ENCODE measurements at places on chromosomes 5 and 9.

- DNase-seq = no peak
Observed at GRCh38 chr5:116452774-116453368, 121.8 kb downstream of the SEMA6A start.

GRCh38 chr5:170038241-170038640 is 57.9 kb upstream of the INSYN2B start:
- no peak for DNase-seq

DNA sequence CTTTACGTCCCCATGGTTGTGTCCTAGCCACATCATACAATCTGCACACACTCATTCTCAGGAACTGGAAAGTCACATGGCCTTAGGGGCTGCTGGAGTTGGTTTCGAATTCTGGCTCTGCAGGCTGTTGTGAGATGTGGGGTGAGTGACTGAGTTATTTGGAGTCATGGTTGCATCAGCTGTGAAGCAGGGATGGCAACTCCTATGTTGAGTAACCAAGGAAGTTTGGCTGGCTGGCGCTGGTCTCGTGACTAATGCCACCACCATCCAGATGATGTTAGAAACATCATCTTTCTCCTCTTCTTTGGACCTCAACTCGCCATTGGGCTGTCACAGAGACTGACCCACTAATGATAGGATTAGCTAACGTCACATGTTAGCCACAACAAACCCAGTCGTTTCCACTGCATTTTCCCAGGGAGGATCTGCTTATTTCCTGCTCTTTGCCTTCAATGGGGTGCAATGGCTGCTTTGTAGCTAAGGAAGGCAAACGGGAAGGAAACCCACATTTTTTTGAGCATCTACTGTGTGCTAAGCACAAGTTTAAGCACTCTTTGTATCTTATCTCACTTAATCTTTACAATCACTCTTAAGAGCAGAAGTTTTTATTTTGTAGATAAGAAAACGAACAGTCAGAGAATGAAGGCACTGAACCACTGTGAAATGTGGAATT is 78.1 kb upstream of the UBTD2 start:
- peak; percentile 99 for DNase-seq

DNA sequence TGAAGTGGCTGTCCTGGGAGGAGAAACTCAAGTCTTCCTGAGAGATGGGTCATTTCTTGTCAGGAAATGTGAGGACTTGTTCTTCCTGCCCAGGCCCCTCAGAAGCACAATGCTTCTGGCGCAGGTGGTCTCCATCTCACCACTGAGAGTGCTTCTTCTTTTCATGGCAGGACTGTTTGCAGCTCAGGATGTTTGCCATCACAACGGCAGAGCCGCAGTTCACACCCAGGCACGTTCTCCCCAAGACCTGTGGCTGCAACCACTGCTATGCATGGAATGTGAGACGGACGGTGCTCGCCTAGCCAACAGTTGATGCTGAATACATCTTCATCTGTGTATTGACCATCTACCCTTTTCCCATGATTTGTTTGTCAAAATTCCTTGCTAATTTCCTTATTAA is 216.3 kb downstream of the GADD45G start:
- DNase-seq = peak; percentile 42

DNA sequence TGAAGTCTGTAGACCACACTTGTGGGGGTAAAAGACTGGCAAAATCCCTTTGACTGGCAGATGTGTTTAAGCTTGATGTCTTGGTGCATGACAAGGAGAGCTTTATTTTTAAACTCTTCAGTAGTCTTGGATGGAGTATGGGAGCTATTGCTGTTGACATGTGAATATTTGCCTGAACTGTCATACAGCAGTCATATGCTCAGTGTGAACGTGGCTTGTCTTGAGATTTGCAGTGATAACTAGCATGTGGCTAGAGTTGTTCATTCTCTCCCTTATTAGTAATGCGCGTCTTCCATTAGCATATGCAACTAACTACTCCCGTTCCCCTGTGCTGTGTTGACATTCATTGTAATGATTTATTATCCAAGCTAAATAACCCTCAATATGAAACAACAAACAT is 523.6 kb upstream of the WWC1 start:
- DNase-seq = peak; percentile 89

GRCh38 chr5:86880785-86881492 is 263.2 kb downstream of the COX7C start:
- peak; percentile 84 for DNase-seq

- DNase-seq = peak; percentile 8
Observed at GRCh38 chr5:137923856-137924255, 34.6 kb downstream of the PKD2L2 start.

DNA sequence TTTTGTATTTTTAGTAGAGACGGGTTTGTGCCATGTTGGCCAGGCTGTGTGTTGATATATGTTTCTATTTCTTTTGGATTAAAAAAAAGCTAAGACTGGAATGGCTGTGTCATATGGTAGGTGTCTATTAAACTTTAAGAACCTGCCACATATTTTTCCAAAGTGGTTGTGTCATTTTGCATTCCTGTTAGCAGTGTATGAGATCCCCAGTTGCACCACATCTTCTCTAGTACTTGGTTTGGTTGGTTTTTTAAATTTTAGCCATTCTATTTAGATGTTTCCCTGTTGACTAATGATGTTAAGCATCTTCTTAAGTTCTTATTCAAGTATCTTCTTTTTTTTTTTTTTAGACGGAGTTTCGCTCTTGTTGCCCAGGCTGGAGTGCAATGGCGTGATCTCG is 36.2 kb upstream of the MEGF9 start:
- no peak for DNase-seq

GRCh38 chr5:59528202-59528862 is 365.2 kb downstream of the PDE4D start:
- DNase-seq = no peak

- no peak for DNase-seq
Observed at GRCh38 chr5:76204713-76205112, 121.5 kb downstream of the SV2C start.

GRCh38 chr5:141709699-141710267 is 27.8 kb upstream of the ARAP3 start:
- DNase-seq = no peak

GRCh38 chr5:132414634-132415378 is 45.3 kb downstream of the SLC22A5 start:
- peak; percentile 53 for DNase-seq

GRCh38 chr5:79974886-79975285 is 16.2 kb downstream of the MTX3 start:
- peak; percentile 74 for DNase-seq

GRCh38 chr5:92401-93220 is 643 bp downstream of the PLEKHG4B start:
- DNase-seq = no peak

- no peak for DNase-seq
Observed at GRCh38 chr5:143019614-143020515, 249.7 kb downstream of the ARHGAP26 start.

- DNase-seq = no peak
Observed at GRCh38 chr5:133363807-133364587, 248.3 kb downstream of the FSTL4 start.

- DNase-seq = peak; percentile 49
Observed at GRCh38 chr9:100714372-100715099, 136.7 kb downstream of the CAVIN4 start.
